ENCODE measurements at places on chromosomes 6 and 20. TPM values are rescaled to one million over a fixed set of nuclear protein-coding genes. Genes with fewer than 3 reads are reported as not detected.

HSF2 gene
- total RNA-seq: 31.6 TPM

SEMG1 gene
- total RNA-seq: not detected

CTAGE9 gene
- not detected for total RNA-seq

ULBP2 gene
- 11.6 TPM for total RNA-seq

UNC93A gene
- total RNA-seq: not detected

WTAP gene
- total RNA-seq: 61.8 TPM

MACROD2 gene
- 1.2 TPM for total RNA-seq

HCRTR2 gene
- total RNA-seq: not detected

ELOVL4 gene
- 4.5 TPM for total RNA-seq

- no peak for DNase-seq
Observed at GRCh38 chr20:64151633-64152530, 12.4 kb upstream of the MYT1 start.

DNA sequence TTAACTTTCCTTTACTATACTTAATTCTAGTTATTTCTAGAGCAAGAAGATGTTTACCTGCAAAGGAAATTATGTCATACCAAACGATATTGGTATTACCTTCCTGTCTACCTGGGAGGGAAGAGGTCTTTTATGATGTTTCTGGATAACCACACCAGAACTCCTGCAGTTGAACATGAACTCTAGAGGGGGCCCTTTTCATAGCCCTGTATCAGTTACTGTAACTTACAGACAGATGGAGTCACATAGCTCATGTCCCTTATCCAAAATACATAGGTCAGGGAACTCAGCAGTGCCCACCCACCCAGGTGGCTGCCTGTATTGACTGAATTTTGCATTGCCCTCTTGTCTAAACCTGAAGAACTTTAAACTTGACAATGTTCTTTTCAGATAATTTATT, 35.1 kb upstream of the MYL9 start:
- DNase-seq: no peak

DNA sequence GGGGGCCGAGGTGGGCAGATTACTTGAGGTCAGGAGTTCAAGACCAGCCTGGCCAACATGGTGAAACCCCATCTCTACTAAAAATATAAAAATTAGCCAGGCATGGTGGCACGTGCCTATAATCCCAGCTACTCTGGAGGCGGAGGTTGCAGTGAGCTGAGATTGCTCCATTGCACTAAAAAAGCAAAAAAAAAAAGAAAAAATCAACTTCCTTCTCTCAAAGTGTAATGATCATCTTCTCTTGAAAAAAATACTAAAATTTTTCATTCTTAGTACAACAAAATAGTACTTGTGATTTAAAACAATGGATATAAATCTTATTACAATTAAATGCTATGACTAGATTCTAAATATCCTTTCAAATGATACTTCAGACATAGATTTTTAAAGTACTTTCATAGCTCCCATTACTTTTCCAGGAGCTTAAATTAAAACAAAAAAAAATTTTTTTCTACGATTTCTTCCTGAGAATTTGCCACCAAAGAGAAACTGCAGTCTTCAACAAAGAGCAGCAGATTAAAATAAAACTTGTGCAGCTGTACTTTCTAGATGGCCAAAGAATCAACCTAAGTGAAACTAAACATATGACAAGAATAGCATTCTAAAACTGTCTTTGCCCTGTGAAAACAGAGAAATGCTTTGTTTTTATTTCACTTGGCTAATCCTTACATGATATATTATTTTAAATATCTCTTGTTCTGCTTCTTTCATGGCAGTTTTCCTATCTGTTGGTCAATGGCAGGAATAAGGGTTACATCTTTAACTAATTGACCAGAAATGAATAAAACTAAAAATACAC, 75.2 kb downstream of the MAP3K5 start:
- no peak for DNase-seq

DNA sequence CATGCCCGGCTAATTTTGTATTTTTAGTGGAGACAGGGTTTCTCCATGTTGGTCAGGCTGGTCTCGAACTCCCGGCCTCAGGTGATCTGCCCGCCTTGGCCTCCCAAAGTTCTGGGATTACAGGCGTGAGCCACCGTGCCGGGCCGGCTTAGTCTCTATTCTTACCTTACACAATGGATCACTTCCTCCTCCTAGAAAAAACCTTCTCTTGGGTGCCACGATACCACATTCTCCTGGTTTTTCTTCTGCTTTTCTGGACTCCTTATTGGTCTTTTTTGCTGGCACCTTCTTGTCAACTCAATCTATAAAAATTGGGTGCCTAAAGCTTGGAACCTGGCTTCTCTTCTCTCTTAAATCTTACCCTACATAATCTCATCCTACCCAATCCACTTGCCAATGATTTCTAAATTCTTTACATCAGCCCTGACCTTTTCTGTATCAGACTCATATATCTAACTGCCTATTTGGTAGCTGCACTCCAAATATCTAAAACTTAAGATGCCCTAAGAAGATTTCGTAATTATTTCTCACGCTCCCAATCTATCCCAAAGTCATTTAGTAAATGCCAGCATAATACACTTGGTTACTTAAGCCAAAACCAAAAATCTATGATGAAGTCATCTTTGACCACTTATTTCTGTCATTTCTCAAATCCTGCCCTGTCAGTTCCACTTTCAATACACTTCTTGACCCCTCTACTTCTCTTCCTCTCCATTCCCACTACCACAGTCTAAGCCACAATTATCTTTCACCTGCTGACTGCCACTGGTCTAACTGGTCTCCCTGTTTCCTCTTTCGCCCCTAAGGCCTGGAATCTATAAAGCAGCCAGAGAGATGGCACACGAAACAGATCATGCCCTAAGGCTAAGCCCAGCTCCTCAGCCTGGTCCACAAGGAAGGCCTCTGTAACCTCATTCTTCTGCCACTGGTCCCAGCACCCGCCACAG, 43.2 kb downstream of the ELMO2 start:
- no peak for DNase-seq

DNA sequence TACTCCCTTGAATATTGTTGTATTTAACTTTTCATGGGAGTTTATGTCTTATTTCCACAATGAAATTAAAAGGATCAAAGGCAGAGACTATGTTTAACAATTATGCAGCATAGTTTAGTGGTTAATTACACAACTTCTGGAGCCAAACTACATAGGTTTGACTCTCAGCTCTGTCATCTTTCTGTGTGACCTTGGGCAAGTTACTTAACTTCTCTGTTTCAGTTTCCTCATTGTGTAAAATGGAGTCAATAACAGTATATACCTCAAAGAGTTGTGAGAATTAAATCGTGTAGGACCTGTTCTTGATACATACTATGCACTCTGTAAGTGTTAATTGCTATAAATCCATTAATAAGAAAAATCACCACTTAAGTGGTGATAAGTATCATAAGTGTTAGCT, 48.3 kb downstream of the BTBD9 start:
- no peak for DNase-seq

GRCh38 chr20:14830466-14830865, 493.1 kb upstream of the FLRT3 start:
- no peak for DNase-seq

DNA sequence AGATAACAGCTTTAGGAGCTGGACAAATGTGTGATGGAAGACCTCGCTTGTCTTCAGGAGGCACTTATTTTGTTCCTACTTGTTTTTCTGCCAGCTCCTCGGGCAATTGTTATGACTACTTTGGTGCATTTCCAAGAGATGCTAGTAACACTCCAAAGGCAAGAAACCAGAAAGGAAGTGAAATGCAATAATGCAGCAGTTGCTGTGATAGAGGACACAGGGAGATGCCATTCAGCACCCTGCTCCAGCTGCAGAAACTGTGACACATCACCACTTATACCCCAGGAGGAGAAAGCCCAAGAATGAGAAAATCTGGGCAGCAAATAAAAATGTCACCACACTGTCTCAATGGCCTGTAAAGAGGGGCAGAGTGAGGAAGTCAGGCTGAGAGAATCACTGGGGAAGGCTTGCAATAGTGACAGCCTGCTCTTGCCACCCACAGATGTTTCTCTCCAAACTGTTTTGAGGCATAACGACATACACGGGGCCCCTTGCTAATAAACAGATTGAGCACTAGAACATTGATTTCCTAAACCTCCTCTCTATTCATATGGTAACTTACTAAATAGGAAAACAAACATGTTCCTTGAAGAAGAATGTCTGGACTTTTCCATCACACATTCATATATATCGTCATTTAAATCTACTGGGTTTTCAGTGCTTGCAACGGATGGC, 231.0 kb upstream of the PRND start:
- DNase-seq: peak; percentile 17

DNA sequence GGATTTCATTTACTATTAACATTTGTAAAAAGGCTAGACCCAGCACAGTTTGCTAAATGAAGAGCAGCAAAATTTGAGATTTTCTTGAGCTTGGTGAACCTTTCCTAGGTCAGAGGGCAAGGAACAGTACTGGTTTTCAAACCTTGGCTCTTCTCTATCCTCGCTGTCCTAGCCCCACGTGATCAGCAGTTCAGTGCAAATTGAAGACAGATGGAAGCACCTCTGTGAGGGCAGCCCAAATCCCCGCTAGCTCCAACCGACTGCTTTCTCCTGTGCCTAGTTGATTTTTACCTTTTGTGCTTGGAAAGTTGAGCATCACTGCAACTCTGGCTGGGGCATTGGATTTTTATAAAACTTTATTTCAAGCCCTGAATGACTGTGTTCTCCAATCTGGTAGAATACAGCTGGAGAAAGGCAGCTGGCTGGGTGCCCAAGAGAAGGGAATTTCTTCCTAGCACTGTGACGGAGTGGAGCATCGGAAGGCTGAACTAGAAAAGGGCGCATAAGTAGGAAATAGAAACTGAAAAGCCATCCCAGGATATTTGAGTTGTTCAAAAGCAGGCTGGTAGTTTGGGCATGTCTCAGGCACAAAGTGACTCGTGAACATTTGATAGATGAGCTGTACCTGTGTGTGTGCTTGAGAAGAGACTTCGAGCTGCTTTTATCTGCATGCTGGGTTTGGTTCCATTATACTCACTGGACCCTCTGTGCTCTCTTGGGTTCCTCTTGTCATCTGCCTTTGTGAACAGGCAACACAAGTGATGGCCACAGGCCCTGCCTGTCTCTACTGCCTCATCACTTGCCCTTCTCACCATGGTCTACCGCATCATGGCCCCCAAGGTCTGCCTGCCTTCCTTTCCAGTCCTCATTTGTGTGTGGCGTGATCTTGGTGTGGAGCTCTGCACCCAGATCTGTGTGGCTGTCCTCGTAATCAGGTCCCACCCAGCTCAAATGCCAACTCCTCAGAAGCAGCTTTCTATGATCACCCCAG, 2.3 kb downstream of the RNF114 start:
- no peak for DNase-seq

DNA sequence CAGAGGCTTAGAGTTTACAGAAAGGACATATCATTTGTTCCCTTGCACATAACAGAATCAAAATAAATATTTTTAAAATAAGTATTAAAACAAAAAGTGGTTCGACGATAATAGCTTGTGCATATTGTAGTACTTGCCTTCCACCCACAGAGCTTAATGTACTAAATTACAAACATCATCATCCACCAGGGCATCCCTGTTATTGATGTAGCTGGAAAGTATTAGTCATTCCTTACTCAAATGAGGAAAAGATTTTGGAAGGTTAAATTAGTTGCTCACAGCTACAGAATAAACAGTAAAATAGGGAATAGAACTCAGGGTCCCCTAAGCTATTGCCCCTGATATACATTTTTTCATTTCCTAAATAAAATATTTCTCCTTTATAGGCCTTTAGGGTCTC, 150.3 kb downstream of the PTPRK start:
- peak; percentile 12 for DNase-seq

- peak; percentile 46 for DNase-seq
Observed at GRCh38 chr6:19999319-20000191, 162.4 kb downstream of the ID4 start.

- DNase-seq: peak; percentile 27
Observed at GRCh38 chr20:14948416-14948815, 611.0 kb upstream of the FLRT3 start.

DNA sequence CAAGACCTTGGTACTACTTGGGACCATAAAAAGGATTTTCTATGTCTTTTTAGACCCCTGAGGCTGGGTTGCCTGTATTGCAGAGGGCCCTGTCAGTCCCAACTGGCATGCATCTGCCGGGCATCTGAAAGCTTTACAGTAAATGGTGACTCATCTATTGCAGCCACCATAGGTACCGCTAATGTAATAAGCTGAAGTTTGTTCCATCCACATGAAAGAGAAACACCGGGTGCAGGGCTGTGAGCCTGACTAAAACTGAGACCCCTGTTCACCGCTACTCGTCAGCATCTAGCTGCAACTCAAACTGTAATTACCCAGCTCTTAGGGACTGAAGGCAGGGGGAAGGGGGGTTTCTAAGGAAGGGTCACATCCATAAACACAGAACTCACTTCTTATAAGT, 49.5 kb downstream of the TRERF1 start:
- DNase-seq: peak; percentile 39

DNA sequence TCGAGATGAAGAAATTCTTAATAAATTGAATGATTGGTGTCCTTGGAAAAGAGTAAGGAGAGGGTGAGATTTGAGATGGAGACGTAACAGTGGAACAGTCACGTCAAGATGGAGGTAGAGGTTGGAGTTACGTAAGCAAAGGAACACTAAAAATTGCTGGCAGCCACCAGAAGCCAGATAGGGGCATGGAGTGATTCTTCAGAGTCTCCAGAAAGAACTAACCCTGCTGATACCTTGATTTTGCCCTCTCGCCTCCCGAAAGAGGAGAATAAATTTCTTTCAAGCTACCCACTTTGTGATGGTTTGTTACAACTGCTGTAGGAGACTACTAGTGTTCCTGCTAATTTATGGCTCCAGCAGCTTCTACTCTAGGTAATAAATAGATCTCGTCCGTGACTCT, 17.6 kb downstream of the CD2AP start:
- no peak for DNase-seq

DNA sequence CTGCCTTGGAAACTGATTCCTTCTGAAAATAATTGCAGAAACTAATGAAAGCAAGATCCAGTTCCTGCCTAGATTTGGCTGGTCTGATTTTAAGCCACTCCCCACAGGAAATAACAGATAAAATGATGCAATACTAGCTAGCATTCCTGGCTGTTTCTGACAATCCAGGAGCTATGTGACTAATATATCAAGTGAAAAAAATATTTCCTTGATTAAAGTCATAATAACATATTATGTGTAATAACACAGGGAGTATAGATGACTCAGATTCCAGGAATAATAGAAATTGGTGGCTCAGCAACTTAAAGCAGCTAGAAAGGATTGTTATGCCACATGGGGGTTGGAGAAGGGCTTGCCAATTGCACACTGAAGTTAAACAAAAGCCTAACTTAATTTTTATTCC, 182.7 kb upstream of the SALL4 start:
- peak; percentile 87 for DNase-seq

GRCh38 chr6:110596354-110596753, 119.9 kb upstream of the SLC22A16 start:
- DNase-seq: no peak

- DNase-seq: no peak
Observed at GRCh38 chr6:21137700-21138335, 455.7 kb upstream of the SOX4 start.

- DNase-seq: no peak
Observed at GRCh38 chr6:67633058-67633457, 1002.0 kb upstream of the ADGRB3 start.

- DNase-seq: no peak
Observed at GRCh38 chr6:138289739-138290138, 71.4 kb upstream of the PBOV1 start.
